ENCODE measurements at places on chromosomes 13 and 19.

DNA sequence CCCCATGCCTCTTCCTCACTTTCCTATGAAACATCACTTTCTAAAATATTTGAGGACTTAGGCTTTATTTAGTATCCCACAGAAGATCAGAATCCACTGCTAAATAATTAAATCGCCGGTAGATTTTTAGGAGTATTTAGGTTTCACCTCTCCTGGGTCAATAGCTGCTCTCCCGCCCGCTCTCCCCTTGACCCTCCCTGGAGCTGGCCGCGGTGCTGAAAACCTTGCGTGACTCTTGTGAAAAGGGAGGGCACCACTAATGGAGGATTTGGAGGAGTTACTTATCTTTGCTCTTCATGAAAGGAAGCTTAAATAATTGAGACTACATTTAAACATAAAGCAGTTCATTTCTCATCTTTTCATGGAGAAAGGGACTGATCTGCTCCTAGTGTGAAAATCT lies 14.1 kb downstream of the POU4F1 start:
- DNase-seq: no peak

- DNase-seq: no peak
Observed at GRCh38 chr19:50475101-50475568, 1.2 kb upstream of the EMC10 start.

DNA sequence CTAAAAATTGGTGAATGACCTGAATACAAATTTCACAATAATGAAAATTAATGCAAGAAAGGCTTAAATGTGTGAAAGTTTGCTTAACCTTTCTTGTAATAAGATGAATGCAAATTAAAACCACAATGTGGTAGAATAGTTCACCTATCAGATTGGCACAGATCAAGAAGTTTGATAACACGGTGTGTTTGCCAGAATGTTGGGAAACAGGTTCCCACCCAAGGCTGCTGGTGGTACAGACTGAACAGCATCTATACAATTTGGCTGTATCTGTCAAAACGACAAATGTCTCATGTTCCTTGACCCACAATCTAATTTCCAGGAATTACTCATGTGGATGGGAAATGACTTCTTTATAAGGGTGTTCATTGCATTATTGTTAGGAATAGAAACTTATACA lies 8.6 kb upstream of the IRS2 start:
- no peak for DNase-seq

DNA sequence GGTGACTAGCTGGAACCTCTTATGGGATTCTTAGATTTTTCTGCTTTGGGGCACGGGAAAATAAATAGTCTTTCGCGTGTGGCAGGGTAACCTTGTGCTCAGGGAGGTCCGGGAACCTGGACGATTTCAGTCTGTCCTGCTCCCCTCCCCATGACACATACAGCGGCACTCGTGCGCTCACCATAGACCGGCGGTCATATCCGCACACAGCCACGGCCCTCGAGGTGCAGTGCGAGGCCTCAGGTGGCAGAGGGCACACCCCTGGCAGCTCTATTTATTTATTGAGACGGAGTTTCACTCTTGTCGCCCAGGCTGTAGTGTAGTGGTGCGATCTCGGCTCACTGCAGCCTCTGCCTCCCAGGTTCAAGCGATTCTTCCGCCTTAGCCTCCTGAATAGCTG lies 3.0 kb downstream of the ONECUT3 start:
- DNase-seq: no peak

- DNase-seq: no peak
Observed at GRCh38 chr13:63501702-63502101, 2086.1 kb upstream of the PCDH20 start.

- no peak for DNase-seq
Observed at GRCh38 chr13:50322006-50322405, 306.8 kb downstream of the KCNRG start.

DNA sequence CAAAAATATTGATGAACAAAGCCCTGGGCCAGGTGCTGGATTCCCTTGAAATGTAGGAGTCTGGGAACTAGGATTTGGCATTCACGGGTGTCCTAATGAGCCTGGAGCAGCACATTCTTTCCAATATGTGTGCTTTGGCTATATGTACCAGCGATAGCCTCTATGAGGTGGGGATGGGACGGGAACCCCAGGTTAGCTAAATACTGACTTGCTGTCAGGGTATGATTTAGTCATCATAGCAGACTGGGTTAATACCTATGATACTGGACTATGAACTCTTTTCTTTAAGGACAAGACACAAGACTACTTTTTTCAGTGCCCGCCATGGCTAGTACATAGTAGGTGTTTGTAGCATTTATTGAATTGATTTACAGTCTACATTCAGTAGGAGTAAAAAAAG lies 152.7 kb downstream of the KCNRG start:
- DNase-seq: no peak

DNA sequence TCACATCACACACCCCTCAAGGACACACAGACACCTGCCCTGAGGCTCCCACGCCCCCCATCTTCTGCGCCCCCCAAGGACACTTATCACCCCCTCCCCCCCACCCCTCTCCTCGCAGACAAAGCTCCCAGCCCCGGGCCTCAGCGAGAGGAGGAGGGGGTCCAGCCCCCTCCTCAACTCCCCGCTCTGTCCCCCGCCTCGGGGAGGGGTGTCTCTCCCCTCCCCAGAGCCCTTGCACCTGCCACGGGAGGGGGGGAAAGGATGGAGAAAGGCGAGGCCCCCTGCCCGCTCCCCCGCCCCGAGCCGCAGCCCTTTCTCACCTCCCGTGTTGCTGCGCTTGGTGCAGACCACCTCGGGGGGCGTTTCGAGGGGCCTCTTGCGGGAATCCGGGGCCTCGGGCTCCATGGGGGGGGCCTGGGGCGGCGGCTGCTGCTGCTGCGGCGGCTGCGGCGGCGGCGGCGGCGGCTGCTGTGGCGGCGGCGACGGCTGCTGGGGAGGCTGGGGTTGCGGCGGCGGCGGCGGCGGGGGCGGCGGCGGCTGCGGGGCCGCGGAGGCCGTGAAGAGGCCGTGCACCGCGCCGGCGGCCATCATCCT lies 621 bp downstream of the NOVA2 start:
- DNase-seq: no peak

DNA sequence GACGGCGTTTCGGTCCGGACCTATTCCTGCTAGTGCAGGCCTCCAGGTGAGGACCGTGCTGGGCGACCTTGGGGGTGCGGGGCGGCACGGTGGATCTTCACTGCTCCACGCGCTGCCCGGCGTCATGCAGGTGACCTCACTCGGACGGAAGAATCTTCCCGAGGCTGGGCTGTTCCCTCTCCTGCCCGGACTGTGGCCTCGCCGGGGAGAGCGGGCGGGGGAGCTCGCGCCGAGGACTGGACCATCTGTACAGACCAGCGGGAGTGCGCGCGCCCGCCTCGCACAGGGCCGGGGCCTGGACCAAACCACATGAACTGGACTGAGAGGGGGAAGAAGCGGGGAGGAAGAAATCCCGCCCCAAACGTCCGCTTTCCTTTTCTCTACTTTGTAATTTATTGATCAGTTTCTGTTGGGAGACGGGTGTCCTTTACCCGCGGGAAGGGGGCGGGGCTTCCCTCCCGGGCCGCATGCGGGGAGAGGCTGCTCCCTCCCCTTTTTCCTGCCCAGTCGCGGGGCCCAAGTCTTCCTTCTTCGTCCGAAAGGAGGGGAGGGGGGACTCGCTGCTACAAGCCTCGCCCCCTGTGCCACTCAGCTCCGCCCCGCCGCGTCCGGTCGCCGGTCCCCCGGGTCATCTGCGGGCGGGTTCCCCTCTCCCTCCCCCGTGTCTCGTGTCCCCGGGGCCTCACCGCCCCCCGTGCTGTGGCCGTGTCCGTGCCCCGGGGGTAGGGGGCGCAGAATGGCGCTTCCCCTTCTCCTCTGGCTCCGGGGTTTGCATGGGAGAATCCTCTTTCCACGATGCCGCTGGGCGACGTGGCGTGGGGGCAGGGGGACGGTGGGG lies 4.9 kb downstream of the HRC start:
- DNase-seq: no peak

DNA sequence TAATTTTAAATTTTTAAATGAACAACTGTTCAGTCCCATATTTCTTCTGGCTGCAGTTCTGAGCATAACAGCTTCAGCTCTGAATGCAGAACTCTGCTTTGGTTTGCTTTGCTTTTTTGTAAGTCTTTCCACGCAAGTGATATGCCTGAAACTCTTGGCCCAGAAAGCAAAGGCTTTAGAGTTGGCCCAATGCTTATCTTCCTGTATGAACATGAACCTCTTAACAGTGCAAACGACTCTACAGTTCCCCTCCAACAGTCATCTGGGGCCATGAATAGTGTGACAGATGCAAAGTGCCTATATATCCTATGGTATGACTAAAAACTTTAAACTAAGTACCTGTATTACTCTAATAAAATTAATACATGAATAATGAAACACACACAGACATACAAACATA lies 14.7 kb downstream of the ZNF112 start:
- no peak for DNase-seq

DNA sequence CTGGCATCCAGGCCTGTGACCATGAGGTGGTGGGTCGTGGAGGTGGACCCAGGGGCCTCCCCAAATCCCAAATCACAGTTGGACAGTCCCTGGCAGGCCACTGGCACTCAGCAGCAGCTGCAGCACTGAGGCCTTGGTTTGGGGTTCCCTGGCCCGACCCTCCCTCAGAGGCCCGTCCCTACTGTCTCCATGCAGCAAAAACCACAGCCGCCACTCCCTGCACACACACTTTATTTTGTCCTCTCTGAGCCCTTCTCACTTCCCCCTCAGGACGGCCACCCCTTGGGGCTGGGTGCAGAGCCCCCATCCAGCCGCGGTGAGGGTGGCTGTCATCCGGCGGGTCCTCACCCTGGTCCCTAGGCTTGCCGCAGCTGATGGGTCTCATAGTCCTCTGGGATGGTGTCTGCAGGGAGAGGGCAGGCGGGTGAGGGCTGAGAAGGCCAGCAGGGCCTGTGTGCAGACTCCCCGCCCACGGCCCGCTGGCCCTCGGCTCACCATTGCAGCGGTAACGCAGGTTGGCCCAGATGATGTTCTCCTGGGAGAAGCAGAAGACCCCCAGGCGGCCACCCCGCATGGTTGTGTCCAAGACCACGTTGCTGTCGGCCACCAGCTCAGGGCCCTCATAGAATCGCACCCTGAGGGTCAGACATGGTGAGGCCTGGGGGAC lies 8.4 kb downstream of the COMP start:
- no peak for DNase-seq

DNA sequence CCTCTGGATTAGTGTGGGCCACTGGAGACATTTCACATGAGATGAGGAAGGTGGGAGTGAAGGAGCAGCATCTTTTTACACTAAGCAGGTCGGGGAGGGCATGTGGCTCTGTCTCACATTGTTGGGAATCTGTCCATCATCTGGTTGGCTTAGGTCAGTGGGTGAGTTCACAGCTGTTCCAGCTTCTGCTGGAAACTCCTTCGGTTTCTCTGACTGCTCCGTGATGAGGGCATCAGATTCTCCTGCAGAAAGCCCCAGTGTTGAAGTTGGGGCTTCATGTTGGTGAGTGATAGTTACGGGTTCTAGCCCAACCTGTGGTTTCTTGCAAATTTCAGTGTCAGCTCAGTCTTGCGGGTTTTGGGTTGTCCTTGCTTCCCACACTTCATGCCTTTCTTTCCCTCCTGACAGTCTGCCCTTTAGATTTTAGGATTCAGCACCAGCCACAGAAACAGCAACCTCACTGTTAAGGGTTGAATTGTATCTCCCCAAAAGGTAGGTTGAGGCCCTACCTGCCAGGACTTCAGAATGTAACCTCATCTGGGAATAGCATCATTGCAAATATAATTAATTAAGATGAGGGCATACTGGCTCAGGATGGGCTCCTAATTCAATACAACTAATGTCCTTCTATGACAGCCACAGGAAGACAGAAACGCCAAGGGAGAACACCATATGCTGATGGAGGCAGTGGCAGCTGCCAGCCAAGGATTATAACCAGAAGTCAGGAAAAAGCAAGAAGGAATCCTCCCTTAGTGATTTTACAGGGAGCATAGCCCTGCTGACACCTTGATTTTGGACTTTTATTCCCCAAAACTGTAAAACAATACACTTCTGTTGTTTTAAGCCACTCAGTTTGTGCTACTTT lies 7.6 kb upstream of the ALOX5AP start:
- no peak for DNase-seq

DNA sequence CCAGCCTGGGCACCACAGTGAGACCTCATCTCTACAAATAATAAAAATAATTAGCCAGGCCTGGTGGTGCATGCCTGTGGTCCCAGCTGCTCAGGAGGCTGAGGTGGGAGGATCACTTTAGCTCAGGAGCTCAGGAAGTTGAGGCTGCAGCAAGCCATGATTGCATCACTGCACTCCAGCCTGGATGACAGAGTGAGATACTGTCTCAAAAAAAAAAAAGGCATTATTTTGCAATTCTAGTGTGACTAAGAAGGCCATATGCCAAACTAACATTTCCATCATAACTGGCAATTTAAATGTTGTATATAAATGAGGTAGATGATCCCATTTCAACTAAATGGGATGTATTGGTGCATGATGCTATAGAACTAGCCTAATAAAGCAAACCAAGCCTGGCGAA lies 632.8 kb upstream of the KLF12 start:
- DNase-seq: no peak

DNA sequence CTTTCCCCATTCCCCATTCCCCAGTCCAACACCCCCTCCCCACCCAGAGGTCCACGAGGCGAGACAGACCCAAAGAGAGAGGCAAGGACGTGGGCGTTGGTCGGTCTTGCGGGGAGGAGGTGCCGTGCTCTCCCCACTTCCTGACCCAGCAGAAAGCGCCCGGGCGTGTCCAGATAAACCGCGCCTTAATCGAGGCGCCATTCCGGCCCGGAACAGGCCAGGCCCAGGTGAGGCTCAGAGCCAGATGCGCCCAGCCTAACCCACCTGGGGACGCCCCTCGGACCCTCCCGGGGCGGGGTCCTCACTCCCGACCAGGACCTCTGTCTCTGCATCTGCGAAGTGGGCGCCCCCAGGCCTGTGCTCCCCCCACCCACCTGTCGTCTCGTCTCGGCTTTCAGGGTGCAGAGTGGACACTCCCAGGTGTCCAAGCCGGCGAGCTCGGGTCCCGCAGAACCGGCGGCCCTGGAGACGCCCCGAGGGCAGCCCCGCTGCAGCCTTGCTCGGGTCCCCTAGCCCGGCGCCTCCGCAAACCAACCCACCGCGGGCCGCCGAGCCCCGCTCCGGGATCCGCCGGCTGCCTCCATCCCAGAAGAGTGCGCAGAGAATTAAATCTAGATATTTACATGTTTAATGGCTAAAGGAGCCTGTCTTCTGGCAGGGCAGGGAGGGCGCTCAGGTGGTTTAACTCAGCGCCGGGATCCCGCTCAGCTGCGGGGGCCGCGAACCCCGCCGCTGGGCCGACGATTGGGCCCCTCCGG lies 5.0 kb upstream of the ONECUT3 start:
- DNase-seq: no peak

GRCh38 chr13:37539976-37540605 lies 58.5 kb downstream of the POSTN start:
- DNase-seq: no peak

GRCh38 chr13:91181892-91182291 lies 165.6 kb upstream of the MIR17HG start:
- DNase-seq: no peak
